Activated CD4-positive, alpha-beta T cell treated with anti-CD3 and anti-CD28 coated beads, Interleukin-2, amount 50 U/mL, for 1 hour (primary cell): ENCODE measurements at places on chromosomes 2 and 18.

- DNase-seq: no peak
Observed at GRCh38 chr2:179561702-179562101, 297.1 kb upstream of the SESTD1 start.

- no peak for DNase-seq
Observed at GRCh38 chr2:121266543-121267106, 18.4 kb downstream of the TFCP2L1 start.

DNA sequence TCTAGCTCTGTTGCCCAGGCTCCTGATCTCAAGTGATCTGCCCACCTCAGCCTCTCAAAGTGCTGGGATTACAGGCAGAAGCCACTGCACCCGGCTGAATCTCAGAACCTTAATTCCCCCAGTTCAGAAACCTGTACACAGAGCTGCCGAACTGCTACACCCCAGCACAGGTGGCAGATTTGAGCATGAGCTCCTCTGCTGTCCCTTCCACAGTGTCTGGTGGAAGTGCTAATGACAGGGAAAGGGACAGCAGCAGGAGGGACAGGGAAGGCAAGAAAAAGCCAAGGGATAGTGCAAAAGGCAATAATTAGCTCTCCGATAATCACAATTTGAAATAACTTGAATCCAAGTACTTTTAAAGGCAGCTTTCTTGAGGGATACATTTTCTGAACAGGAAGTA lies 211.4 kb upstream of the ZNF521 start:
- DNase-seq: no peak

GRCh38 chr2:149313512-149313972 lies 16.8 kb upstream of the LYPD6 start:
- no peak for DNase-seq

GRCh38 chr2:55301277-55301676 lies 32.2 kb upstream of the MTIF2 start:
- no peak for DNase-seq

- DNase-seq: peak; percentile 39
Observed at GRCh38 chr2:169828141-169828811, 1.0 kb downstream of the UBR3 start.

- no peak for DNase-seq
Observed at GRCh38 chr18:55790296-55790695, 202.3 kb upstream of the TCF4 start.
